ENCODE measurements at places on chromosomes 11 and 22.

- DNase-seq = no peak
Observed at GRCh38 chr22:27992294-27993165, 73.5 kb upstream of the PITPNB start.

DNA sequence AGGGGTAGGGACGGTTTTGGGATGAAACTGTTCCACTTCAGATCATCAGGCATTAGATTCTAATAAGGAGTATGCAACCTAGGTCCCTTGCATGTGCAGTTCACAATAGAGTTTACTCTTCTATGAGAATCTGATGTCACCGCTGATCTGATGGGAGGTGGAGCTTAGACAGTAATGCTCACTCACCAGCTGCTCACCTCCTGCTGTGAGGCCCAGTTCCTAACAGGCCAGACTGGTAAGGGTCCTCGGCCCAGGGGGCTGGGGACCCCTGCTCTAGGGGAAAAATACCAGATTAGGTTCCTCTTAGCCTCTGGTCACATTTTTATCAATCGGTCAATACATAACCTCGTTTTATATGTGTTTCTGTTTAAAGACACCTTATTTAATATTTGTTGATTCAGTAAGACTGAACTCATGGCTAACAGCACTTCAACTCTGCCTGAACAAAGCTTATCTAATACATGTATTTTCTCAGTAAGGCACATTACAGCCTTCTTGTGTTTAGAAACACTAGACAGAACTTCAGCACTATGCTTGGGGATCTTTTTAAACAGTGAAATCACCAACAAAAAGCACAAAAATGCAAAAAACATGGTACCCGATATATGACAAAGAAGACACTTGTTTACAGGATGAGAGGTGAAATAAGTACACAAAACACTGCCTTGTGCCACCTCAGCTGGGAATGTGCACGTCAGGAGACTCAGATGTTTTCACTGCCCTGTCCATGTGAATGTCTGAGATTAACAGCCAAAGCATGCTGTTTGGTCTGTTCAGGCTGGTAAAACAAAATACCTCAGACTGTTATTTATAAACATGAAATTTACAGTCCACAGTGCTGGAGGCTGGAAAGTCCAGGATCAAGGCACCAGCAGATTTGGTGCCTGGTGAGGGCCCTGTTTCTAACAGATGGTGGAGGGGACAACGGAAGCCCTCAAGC lies 107.5 kb downstream of the USP35 start:
- no peak for DNase-seq

- no peak for DNase-seq
Observed at GRCh38 chr22:19807914-19808872, 46.5 kb downstream of the GNB1L start.

GRCh38 chr11:125945797-125946520 lies at the start of gene VSIG10L2:
Gene VSIG10L2, plus strand, starts transcription at chr11:125946044. Its CDS starts 12 bp downstream, at chr11:125946056.
- no peak for DNase-seq

DNA sequence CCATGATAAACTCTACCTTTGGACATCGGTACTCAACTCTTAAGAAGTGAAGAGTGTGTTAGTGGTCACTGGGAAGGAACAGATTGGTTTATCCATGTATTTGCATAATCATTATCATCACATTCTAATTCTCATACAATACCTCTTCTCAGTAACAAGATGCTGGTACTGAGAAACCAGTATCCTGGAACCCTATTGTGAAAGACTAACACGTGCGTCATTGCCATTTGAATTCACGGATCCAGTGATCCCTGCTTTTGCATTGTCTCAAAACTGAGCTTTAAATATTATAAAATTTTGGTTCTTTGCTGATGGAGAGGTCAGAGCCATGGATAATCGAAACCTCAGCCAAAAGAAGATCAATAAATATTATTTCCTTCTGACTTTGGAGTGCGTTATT lies 35.2 kb downstream of the KIRREL3 start:
- no peak for DNase-seq

DNA sequence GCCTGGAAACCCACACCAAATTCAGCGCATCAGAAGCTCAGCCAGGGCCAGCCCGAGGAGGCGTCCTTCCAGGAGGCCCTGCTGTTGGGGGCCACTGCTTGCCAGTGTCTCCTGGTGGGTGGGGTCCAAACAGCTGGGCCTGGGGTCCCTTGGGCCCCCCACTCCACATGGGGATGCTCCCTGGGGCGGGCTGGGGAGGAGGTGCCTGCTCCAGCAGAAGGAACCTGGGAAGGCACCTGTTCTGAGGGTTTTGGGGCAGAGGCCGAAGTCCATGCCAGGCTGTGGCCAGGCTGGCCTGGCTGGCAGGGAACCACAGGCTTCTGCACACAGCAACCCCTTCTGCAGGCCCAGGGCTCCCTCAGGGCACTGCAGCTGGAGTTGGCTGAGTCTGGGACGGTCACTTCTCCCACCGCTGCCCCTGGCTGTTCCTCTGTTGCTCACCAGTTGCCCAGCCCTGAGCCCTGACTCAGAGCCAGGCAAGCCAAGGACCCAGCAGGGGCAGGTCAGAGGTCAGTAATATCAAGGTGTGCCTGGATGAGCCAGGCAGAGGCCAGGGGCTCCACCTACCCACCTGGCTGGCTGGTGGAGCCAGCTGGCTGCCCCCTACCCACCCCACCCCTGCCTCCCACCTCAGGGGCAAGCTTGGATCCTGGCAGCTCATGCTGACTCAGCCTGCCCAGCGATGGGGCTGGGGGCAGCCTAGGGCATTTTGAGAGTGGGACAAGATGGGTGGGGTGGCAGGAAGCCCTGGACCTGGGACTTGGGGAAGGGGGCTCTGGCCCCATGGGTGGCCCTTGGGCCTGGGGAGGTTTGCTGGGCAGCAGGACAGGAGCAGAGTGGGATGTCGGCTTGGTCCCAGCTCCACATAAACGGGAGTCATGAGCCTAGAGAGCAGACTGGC lies 12.0 kb upstream of the PHLDA2 start:
- no peak for DNase-seq

GRCh38 chr11:10918275-10918674 lies 60.4 kb upstream of the ZBED5 start:
- DNase-seq = no peak

DNA sequence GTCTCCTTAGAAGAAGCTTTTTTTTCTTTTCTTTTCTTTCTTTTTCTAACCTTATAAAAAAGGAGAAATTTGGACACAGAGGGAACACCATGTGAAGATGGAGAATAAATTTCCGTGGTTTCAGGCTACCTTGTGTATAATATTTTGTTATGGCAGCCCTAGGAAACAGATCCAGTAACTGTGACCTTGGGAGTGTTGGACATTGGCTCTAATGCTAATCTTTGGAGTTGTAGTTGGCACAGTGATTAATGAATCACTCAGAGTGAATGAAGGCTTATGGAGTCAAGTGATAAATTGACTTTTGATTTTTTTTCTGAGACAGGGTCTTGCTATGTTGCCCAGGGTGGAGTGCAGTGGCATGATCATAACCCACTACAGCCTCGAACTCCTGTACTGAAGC lies 15.5 kb upstream of the PHOX2A start:
- DNase-seq = no peak

DNA sequence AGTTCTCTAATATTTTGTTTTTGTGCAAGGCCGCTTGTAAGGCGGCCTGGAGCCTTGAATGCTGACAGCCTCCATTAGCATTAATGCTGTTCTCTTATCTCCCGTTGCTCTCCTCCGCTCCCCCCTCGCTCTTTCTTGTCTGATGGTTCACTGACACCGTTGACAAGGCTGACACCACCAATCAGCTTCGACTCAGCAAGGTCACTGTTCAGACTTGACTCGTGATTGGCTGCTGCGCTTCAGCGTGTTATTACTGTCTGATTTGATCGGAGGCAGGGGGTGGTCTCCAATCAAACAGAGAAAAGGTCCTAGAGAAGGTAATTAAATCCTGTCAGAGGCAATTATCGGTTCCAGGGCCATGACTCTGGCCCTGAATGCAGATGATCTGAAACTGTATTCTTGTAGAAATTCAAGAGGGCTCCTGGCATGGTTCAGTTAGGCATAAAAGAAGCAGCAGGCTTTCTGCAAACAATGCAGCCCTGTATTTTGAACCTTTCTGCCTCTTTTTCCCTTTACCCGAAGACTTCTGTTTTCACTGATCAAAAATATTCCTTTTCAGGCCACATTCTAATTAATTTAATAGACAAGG lies 49.3 kb upstream of the MPPED2 start:
- DNase-seq = no peak

DNA sequence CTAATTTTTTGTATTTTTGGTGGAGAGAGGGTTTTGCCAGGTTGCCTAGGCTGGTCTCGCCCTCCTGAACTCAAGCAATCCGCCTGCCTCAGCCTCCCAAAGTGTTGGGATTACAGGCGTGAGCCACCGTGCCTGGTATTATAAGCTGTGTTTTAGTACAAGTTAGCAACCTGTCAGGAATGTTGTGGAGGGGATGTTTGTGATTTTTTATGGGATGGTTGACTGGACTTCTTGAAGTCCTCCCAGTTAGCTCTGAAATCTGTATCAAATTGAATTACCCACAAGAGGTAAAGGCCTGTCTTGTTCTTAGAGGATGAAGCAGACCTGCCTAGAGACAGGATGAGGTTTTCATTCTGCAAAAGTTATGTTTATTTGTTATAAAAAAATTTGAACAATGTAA lies 34.1 kb upstream of the IL18BP start:
- no peak for DNase-seq

All from GM12864 (cell line).